ENCODE measurements at places on chromosomes 3 and 15.

DNA sequence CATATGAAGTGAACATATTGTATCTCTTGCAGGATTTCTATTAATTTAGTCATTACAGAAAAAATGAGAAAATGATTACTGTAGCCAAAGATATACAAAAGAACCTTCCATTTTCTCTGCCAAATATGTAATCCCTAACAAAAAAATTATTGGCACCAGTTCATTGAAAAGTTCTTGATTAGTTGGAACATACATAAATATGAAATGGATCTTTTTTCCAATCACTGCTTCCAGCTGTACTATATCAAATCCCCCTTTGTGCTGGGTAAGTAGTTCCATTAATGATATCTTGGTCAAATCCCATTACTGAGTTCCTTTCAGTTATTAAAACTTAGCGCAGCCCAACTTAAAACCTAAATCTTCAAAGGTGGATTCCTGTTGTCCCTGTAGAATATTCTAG is 263.8 kb downstream of the SLC9A9 start:
- no peak for DNase-seq

DNA sequence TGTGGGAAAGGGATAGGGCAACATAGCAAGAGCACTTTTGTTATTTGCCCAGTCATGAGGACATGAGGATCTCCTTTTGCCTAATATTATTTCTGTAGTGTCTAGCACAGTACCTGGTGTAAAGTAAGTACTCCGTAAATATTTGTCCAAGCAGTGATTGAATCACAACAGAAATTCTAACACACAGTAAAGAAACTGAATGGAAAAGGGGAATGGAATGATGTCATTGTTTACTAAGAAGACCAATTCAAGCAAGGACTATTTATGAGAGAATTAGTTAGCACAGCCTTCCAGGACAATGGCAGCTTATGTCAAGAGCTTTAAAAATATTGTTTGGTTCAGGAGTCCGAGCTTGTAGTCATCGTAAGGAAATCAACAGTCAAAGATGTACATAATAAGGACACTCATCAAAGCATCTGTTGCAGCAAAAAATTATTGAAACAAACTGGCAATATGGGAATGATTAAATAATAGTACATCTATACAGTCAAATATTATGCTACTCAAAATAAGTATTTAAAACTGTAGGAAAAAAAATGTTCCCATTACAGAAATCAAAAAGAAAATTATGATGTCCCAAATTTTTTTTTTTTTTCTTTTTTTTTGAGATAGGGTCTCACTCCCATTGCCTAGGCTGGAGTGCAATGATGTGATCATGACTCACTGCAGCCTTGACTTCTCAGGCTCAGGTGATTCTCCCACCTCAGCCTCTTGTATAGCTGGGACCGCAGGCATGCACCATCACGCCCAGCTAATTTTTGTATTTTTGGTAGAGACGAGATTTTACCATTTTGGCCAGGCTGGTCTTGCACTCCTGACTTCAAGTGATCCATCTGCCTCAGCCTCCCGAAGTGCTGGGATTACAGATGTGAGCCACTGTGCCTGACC is 17.9 kb downstream of the CAPN7 start:
- DNase-seq: no peak

DNA sequence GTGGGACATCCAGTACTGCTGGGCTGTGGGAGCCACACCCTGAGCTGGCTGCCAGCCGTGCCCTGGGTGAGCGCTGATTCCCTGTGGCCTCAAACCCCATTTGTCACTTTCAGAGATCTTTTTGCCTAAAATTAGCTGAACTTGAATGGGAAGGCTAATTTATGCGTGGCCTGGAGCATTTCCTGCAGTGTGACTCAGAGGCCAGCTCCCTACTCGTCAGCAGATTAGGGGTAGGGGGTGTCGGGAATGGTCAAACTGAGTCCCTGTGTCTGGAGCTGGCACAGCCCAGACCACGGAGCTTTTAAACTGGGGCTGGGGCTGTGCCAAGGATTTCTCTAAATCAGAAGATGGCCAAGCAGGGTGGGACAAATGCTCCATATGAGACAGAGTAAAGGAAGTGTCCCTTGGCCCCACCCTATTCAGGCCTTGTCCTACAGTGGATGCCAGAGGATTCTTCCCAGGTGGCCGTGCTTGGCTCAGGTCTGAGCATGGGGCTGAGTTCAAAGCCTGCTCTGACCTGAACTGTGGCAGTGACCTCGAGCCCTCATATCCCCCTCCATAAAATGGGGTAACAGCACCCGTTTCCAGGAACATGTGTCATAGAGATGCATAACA is 59.7 kb downstream of the ATP2B2 start:
- DNase-seq: no peak

DNA sequence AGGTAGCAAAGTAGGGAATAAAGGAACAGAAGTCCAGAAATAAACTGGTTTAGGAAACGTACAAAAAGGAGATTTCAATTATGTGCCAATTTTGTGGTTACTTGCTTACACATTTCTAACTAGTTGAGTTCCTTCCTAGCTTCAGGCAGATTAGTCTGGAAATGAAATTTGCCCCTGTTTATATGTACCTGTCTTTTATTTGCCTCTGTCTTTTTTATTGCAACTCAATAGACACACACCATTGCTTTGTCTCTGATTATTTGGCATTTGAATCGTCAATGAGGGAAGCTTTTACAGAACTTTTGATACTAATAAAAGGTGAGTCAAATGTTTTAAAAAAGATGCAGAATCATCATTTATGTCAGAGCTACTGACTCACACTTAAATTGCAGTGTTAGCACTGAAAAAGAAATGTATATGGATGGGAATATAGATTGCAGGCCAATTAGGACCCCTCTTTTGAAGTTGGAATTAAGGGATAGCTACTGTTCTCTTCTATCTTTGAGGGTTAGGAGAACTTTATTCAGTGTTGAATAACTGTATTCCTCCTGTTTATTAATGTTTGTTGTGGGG is 60.5 kb downstream of the TRAK1 start:
- DNase-seq: no peak

- no peak for DNase-seq
Observed at GRCh38 chr3:48187301-48187578, 977 bp downstream of the CDC25A start.

- DNase-seq: no peak
Observed at GRCh38 chr15:42140383-42141070, 15.9 kb downstream of the PLA2G4F start.

DNA sequence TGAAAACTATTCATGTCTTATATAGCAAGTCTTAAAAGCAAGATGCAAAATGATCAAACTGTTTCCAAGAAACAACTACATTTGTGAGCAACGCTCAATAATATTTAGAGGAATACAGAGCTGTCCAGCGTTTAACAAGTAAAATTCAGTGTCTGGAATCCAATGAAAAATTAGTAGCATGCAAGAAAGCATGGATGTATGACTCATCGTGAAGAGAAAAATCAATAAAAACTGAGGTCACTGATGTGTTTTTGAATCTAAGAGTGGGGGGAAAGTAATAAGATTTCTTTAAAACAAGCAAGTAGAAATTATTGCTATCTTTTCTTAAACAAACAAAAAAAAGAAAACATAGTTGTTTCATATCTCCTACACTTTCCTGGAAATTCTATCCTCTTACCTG is 600.3 kb upstream of the GOLIM4 start:
- no peak for DNase-seq

DNA sequence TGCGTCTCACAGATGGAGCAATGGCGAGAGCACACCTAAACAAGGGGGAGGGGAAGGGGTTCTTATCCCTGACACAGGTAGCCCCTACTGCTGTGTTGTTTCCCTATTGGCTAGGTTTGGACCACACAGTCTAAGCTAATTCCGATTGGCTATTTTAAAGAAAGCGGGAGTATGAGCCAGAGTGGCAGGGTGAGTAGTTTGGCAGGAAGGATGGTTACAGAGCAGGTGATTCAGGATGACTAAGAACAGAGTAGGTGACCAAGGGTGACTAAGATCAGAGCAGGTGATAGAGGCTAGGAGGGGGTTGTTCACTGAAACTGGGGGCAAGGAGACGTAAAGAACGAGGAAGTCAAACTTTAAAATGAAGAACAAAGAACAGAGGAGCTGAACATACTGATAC is 511.8 kb downstream of the EDEM1 start:
- DNase-seq: no peak

GRCh38 chr3:52444860-52445793 is at the start of gene SEMA3G:
SEMA3G (minus strand) TSS chr3:52445103; CDS start chr3:52445027, 76 bp downstream.
- no peak for DNase-seq

GRCh38 chr15:63491116-63491827 is 13.1 kb upstream of the USP3 start:
- no peak for DNase-seq

- DNase-seq: no peak
Observed at GRCh38 chr3:175003590-175003989, 144.5 kb downstream of the NAALADL2 start.

Measured in NCI-H2081 treated with DMSO at 0.1 percent for 48 hours (cell line).